Stimulated activated CD4-positive, alpha-beta T cell treated with anti-CD3 and anti-CD28 coated beads, Interleukin-1b, Interleukin-23, amount 100 ng/mL, for 4 hours (primary cell): ENCODE measurements at places on chromosomes 12 and 14.
A peak's percentile ranks its signal among the peaks of the same experiment; 100 is the strongest.

DNA sequence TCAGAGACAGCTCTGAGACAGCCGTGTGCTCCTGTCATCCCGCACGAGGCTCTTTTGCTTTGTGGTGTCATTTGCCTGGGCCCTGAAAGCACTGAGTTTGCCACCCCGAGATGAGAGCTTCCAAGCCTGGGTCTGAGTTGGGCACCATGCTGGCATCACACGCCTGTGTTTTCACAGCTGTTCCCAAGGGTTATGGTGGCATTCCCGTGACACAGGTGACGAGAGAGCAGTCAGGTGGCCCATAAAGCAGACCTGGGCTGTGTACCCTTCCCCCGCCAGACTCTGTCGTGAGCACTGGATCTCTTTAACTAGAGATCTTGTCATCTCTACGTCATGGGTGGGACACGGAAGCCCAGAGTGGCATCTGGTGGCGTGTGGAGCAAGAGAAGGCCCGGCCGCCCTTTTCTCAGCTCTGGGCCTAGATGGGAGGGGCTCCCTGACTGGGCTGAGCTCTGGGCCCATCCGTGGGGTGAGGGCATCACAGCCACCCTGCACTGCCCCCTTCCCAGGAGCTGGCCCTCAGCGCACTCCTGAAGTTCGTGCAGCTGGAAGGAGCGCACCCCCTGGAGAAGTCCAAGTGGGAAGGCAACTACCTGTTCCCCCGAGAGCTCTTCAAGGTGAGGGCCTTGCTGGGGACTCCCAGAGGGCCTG lies 2.6 kb downstream of the NOC4L start:
- no peak for DNase-seq

GRCh38 chr12:110704750-110705149 lies 15.8 kb upstream of the HVCN1 start:
- DNase-seq: no peak

GRCh38 chr12:122651520-122652224 lies 51.5 kb downstream of the HCAR2 start:
- no peak for DNase-seq

GRCh38 chr14:94390372-94391086 lies 2.1 kb upstream of the SERPINA1 start:
- DNase-seq: no peak

GRCh38 chr12:3777206-3777809 lies 24.4 kb upstream of the CRACR2A start:
- DNase-seq: peak; percentile 6

DNA sequence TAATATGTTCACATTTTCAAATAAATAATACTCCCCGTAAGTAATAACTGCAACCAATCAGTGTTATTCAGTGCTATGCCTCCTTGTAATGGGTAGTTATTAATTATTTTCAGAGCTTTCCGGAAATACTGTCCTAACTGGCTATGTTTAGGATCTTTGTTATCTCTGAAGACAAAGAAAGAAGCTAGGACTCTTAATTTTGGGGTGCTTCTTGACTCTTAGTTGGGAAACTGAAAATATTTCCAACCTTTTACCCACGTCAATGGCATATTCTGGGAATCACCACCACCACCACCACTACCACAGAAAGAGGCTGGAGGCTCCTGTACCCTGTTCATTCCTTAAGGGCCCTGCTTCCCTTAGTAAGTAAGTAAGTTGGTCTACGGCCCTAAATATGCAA lies 39.1 kb downstream of the RAD52 start:
- DNase-seq: no peak

DNA sequence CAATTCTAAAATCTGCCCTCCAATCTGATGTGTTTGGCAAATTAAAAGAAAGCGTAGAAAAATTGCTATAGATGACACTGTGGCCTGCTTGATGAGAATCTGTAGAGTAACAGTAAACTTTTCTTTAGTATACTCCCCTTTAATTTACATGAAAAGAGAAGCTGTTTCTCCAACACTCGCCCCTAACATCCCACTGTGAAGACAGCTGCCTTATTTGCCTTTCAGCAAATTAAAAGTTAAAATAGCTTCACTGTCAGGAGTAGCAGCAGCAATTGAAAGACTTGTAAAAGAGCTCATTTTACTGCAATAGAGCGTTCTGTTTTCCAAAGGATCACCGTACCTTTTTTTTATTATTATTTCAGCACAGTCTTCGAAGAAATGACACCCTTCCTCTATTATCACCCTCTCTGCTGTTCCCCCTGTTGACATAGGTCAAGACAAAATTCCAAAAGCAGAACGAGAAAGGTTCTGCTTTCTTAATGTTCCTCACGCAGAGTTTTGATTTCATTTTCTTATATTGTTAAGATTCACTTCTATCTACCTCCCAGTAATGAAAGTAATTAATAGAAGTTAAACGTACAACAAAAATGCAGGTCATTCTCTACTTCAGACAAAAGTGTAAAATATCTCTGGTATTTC lies 153.5 kb upstream of the USP15 start:
- no peak for DNase-seq
